ENCODE measurements at places on chromosomes 2 and 18. TPM values are rescaled to one million over a fixed set of nuclear protein-coding genes. Genes with fewer than 3 reads are reported as not detected.

Gene EFR3B
- 1.5 TPM for total RNA-seq

- no peak for DNase-seq
Observed at GRCh38 chr18:413233-413632, 87.3 kb downstream of the COLEC12 start.

DNA sequence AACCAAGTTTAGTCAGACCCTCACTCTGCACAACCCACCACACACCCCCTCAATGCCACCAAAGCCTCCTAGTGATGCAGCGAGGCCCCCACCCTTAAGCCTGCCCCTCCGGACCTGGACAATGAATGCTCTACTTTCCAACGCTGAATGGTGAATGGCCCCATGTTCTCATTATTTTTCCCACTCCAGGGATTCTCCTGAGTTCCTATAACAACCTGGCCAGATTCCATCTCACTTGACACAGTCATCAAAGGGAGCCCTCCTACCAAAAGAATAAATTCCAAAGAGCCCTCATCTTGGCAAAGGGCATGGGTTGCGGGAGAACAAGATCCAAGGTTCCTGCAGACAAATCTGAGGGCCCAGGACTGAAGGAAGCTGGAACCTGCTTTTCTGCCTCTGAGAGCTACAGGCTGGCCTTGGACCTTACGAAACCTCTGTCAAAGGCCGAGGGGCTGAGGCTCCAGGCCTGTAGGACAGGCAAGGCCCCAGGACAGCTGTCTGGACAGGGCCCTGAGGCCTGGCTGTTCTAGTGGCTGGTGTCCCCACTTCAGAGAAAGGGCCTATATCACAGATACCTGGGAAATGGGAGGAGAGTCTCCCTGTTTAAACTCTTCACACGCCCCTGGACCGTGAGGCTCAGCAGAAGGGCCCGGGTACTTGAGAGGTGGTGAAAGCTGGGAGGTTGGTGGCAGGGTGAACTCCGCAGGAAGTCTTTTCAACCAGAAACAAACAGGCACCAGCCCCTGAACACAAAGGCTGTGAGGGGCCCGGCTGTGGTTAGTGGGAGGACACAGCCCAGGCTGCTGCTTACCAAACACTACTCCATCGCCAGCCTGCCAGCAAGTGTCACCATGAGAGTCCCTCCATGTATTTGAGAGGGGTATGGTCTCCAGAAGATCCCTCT, 27.3 kb downstream of the SFXN5 start:
- no peak for DNase-seq

DNA sequence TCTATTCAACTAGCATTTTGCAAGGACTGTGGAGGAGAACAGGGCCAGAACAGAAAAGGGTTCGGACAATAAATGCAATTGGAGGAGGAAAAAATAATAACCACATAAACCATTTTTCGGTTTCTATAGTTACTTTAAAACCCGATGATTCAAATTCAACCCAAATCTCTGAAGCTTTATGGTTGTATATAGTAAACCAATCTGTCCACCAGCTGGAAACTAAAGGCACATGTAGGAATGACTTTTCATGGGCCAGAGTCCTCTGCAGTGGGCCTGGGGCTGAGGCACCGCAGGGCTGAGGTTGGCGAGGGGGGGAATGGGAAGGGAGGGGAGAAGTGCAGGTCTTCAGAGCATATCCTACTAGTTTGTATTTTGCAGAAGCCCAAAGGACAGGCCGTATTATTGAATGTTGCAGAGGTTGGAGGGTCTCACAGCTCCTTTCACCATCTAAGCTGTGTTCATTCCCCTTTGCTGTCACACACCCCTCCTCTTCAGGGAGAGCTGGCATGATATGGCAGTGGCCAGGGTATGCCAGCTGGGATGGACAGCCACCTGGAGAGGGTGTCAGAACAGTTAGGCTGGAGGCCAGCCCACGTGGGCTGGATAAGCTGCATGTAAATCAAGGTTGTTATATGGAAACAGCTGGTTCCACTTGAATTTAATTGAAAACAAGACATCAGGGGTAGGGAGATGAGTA, 267.1 kb downstream of the PRKCE start:
- no peak for DNase-seq

DNA sequence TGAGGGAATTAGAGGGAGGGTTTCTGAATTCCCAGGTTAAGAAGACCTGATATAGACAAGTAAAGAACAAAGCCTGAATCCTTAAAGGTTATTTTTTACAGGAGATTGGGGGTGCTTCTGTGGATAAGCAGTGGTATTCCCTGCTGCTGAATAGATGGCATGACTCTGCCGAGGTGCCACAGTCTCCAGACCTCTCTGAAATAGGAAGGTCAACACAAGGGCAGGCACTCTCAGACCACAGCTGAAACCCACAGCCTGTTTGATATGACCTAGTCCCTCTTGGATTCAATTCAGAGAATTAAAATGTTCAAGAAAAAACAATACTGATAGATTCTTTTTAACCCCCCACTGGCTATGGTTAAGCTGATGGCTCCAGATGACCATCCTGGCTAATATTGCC, 259.3 kb downstream of the PTGR3 start:
- DNase-seq, result no peak

DNA sequence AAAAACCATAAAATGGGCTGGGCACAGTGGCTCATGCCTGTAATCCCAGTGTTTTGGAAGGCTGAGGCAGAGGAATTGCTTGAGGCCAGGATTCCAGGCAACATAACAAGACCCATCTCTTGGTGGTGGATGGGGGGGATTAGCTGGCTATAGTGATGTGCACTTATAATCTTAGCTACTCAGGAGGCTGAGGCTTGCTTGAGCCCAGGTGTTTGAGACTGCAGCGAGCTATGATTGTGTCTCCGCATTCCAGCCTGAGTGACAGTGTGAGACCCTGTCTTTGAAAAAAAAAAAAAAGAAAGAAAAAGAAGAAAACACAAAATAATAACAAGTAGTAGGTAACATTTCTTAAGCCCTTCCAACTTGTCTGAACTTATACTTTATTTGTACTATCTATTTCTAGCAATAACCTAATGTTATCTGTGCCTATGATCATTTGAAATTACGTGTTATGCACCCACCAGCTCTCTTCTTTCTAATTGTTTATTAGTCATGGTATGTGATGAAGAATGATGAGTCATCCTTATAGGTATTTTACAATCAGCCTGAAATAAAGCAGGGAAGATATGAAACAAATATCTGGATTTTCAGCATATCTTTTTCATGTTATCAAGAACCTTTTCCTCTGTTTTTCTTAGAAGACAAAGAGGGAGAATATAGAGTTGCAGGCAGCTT, 129.3 kb upstream of the UNC80 start:
- DNase-seq, result no peak

GRCh38 chr2:227191367-227191766, 26.9 kb downstream of the COL4A3 start:
- no peak for DNase-seq

GRCh38 chr18:48947092-48947491, 3.7 kb downstream of the SMAD7 start:
- no peak for DNase-seq

Measured in activated CD4-positive, alpha-beta memory T cell treated with anti-CD3 and anti-CD28 coated beads for 36 hours (primary cell).